Keratinocyte (primary cell): ENCODE measurements at places on chromosomes 5 and 9. TPM values are rescaled to one million over a fixed set of nuclear protein-coding genes. Genes with fewer than 3 reads are reported as not detected.

Gene CSF1R
- 0.21 TPM in 1 of 3 replicates, not detected in the others for polyA plus RNA-seq

Gene SPARC
- 289 to 702 TPM (median 397 TPM) in 3 replicates for polyA plus RNA-seq

Gene ZNF883
- 0.90 to 1.00 TPM (median 0.98 TPM) in 3 replicates for polyA plus RNA-seq

Gene BAAT
- 0.02 to 0.14 TPM (median 0.08 TPM) in 3 replicates for polyA plus RNA-seq

- no peak for DNase-seq
Observed at GRCh38 chr5:179795049-179795862, 1.5 kb downstream of the LTC4S start.

DNA sequence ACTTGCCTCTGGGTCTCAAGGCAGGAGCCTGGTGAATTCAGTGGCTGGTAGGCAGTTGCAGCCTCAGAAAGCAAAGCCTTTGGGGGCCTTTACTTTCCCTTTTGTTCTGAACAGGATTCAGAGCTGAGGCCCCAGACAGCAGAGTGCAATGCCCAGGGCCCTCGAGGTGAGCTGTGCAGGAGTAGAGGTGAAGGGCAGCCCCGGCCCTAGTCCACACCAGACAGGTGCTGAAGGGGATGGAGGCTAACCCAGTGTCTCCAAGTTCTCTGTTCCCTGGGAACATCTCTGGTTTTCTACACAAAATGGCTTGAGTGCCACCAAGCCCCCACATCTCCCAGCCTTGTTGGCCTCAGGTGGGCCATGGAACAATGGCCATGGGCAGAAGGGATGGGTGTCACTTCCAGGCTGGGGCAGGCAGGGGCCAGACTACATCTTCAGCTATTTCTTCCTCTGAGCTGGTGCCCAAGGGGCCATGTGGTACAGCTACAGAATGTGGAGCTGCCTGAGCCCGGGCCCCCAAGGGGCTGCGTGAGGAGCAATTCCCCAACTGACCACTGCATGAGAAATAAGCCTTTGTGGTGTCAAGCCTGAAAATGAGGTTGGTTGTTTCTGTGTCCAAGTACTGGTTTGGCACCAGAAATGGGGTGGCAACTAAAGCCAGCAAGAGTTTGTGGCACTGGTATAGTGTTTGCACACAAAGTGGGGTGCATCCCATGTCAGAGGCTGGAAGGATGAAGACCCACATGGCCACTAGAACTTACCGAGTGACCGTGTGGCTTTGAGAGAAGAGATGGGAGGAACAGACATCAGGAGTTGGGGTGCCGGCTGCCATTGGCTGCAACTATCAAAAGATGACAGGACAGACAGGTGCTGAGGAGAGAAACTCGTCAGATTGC lies 57.8 kb downstream of the BARX1 start:
- DNase-seq: no peak

DNA sequence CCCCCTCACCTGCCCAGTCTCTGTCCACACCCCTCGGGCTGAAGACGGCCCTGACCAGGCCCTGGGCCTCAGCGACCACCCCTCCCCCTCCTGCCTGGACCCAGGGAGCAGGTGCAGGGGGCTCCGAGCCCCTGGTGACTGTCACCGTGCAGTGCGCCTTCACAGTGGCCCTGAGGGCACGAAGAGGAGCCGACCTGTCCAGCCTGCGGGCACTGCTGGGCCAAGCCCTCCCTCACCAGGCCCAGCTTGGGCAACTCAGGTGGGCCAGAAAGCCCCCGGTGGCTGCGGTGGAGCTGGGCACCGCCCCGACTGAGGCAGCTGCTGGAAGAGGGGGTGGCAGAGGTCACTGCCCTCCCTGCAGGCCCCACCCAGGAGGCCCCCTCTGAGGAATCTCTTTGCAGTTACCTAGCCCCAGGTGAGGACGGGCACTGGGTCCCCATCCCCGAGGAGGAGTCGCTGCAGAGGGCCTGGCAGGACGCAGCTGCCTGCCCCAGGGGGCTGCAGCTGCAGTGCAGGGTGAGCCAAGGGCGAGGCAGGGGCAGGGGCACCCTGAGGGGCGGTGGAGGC lies 7.7 kb downstream of the ENTPD8 start:
- no peak for DNase-seq

Gene SLC34A1
- 0.02 to 0.07 TPM (median 0.06 TPM) in 3 replicates for polyA plus RNA-seq

- DNase-seq: no peak
Observed at GRCh38 chr9:8095672-8096086, 296.1 kb upstream of the DMAC1 start.

GRCh38 chr5:75885849-75886596 lies 168.8 kb upstream of the POC5 start:
- DNase-seq: no peak

- DNase-seq: no peak
Observed at GRCh38 chr9:69186841-69187611, 12.9 kb downstream of the TJP2 start.
